Pericardium fibroblast (primary cell): ENCODE measurements at places on chromosomes 11 and 22. TPM values are rescaled to one million over a fixed set of nuclear protein-coding genes. Genes with fewer than 3 reads are reported as not detected.

Gene TRAPPC4
- total RNA-seq = 48.9 and 68.3 TPM in 2 replicates

Gene EMID1
- 1.2 and 6.8 TPM in 2 replicates for total RNA-seq

Gene OR51I1
- total RNA-seq = not detected in 2 replicates

Gene NRGN
- total RNA-seq = 6.6 TPM in 1 of 2 replicates, not detected in the other

Gene DMC1
- total RNA-seq = 0.23 and 1.7 TPM in 2 replicates

Gene GLYATL1
- under 0.01 TPM in 1 of 2 replicates, not detected in the other for total RNA-seq

Gene CATSPER1
- not detected in 2 replicates for total RNA-seq

Gene DRD4
- total RNA-seq = not detected in 2 replicates

Gene OR2D2
- 3.1 TPM in 1 of 2 replicates, not detected in the other for total RNA-seq
